ENCODE measurements at places on chromosomes 11 and 22.

GRCh38 chr22:27514601-27515523 is 286.7 kb downstream of the MN1 start:
- DNase-seq: no peak

- no peak for DNase-seq
Measured at GRCh38 chr22:26587991-26588613, 1.8 kb downstream of the TPST2 start.

- no peak for DNase-seq
Measured at GRCh38 chr22:20919718-20920117, 2.5 kb downstream of the CRKL start.

GRCh38 chr11:76762867-76763572 is 20.1 kb upstream of the TSKU start:
- DNase-seq: no peak

DNA sequence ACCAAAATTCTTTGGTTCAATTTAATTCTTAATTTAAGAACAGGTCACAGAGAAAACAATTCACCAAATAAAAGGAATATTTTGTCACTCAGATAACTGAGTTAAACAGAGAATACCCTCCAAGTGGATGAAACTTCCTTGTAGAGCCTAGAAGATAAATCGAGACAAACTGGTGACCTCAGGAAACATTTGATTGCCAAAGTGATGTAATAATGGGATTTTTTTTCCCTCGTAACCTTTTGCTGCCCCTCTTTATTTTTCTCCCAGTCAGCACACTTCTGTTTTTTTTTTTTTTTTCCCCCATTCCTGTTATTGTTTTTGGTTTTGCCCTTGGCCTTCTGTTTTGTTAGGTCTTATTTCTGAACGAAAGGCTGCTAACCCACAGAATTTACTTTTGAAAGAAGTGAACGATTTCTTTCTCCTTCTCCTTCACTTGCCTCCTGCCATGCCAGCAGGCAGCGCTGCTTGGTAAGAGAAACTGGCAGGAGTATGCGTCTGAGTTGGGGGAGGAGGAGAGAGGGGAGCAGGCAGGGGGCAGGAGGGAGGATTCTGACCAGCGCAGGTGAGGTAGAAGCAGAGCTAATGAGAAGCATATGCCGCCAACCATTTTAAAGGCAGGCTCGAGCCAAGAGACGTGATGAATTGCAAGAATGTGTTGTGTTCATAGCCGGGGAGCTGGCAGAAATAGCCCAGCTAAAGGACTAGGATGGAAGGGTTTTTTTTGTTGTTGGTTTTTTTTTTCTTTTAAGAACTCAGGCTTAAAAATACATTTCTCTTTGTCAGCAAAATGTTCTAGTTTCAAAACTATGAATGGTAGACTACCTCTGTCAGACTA is 121.9 kb upstream of the MTMR2 start:
- no peak for DNase-seq
